ENCODE measurements at places on chromosomes 2 and 18. TPM values are rescaled to one million over a fixed set of nuclear protein-coding genes. Genes with fewer than 3 reads are reported as not detected.

Gene CREG2
- total RNA-seq, result not detected

Gene RPRM
- total RNA-seq, result not detected

Gene CCDC138
- 10.2 TPM for total RNA-seq

Gene IL36A
- total RNA-seq, result 0.42 TPM

Gene SH3BP4
- total RNA-seq, result 0.12 TPM

Gene MERTK
- 0.09 TPM for total RNA-seq

Gene LAPTM4A
- 20.5 TPM for total RNA-seq

Gene CHRND
- not detected for total RNA-seq

Gene SCN7A
- total RNA-seq, result not detected

Gene TUBA3D
- total RNA-seq, result not detected

Gene IL1R1
- total RNA-seq, result 0.40 TPM

Gene LCLAT1
- 18.6 TPM for total RNA-seq

Gene KANSL1L
- total RNA-seq, result 4.1 TPM

Gene ST6GAL2
- not detected for total RNA-seq

Gene TUBA4B
- total RNA-seq, result not detected

Gene KHK
- 8.8 TPM for total RNA-seq

Gene C1QL2
- not detected for total RNA-seq

Gene CFAP53
- 0.16 TPM for total RNA-seq

Gene XIRP2
- total RNA-seq, result not detected

Gene NDC80
- total RNA-seq, result 83.9 TPM

Gene FSIP2
- total RNA-seq, result 0.09 TPM
